ENCODE measurements at places on chromosomes 2 and 18.

- DNase-seq: no peak
Observed at GRCh38 chr2:101796825-101797600, 99.5 kb downstream of the MAP4K4 start.

GRCh38 chr2:16741498-16741897, 75.9 kb upstream of the CYRIA start:
- no peak for DNase-seq

- no peak for DNase-seq
Observed at GRCh38 chr2:223936862-223937326, 8.2 kb downstream of the WDFY1 start.

- no peak for DNase-seq
Observed at GRCh38 chr2:72901426-72901825, 14.2 kb downstream of the SPR start.
